Hypothalamus (tissue), 51 donors: ENCODE measurements at places on chromosomes 4 and X.

DNA sequence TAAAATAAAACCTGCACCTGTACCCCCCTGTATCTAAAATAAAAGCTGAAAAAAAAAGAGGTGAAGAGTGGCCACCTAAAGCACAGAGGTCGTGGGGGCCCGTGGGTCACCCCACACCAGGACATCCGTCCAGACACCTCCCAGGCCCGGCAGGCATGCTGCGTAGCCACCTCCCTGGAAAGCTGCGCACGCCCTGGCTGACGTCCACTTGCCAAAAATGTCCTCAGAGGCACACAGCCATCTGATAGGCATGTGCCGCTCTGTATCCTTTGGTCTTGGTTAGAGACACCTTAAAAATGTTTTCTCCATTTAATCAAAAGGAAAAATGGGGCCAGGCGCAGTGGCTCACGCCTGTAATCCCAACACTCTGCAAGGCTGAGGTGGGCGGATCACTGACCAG lies 17.7 kb downstream of the FAM53A start:
- DNase-seq = no peak

- no peak for DNase-seq
Observed at GRCh38 chrX:50082741-50083140, 118.1 kb downstream of the AKAP4 start.

- no peak for DNase-seq
Observed at GRCh38 chr4:91961504-91961903, 342.3 kb upstream of the GRID2 start.

DNA sequence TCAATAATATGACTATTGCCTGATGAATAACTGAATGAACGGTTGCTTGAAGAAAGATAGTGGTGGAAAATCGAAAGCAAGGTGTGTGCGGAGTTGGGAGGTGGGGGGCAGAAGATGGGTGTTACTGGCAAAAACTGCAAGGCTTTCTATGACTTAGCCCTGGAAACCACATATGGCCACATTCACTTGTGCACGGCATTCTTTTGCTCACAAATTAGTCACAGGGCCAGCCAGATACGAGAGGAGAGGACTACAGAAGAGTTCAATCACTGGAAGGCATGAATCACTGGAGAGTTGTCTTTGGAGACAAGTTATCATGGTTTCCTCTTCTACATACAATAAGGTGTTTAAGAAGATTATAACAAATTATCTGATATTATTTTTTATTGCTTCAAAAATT lies 626.5 kb upstream of the CPEB2 start:
- DNase-seq = no peak

DNA sequence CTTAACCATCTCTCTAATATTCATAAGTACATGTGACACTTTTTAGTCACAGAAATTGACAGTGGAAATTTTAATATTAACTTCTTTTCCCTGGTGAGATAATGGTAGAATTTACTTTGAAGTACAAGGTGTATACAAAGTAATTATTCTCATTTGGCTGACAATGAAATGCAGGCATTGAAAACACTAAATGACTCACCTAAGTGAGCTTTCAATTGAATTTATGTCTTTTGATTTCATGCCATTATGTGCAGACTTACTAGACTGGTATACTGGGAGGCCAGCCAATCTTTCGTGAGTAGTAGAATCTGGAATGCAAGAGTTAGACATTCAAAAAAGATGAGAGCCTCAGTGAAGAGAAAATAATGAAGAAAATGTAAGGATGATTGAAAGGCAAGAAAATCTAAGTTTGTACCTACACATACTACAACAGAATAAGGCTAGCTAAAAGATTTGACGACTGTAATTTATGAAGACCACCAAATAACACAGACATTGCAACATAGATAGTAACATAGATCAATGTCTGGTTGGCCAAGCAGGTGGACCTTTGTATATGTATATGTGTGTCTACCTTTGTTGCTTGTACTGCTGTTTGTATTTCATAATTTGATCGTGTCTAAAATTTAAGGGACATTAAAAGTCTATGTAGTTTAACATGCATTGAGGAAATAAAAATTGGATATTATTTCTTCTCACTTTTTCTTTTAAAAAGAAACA lies 459.7 kb downstream of the IL15 start:
- DNase-seq = no peak

- DNase-seq = no peak
Observed at GRCh38 chrX:70754169-70754848, 154.2 kb downstream of the TEX11 start.

- DNase-seq = no peak
Observed at GRCh38 chr4:74018771-74019170, 19.7 kb downstream of the CXCL3 start.

DNA sequence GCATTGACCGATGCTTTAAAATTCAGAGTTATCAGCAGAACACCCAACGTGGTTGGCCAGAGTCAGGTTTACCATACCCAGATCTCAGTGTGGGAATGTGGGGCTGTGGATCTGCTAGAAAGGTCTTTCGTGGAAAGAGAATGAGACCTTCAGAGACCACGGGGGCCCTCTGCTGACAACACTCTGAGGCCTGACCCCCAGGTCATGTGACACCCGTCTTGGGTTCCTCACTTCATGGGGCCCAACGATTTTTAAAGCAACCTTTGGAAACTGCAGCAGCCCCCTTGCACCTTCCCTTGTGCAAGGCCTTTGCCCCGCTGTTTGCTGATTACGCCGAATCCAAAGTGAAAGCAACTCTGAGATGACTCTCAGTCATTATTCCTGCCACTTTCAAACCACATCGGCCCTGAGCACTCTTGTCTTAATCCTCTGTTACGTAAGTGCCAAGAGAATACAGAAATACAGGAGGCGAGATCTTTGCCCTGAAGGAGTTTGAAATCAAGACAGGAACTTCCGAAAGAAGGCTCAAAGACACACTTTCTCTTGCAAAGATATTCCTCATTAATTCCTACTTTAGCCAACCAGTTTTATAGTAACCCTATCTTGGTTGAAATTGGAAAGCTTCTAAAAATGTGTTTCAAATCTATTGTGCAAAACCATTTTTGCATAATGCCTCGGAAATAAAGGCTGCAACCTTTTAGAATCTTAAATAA lies 88.3 kb downstream of the EVC2 start:
- DNase-seq = no peak

DNA sequence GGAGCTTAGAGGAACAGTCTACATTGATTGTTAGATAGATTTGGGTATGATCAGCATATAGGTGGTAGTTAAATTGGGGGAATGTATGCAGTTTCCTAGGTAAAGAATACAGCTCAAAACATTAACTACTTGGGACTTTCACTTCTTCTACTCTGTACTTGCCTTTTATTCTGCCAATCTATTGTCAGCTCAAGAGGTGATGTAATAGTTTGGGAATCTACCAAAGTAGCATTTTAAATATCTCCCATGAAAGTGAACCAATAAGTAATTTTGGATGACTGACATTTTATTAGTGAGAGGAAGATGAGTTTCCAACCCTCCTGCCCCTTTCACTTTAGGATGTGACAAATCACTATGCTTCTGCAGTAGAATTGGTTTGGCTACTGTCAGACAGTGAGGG lies 43.4 kb downstream of the NUDT6 start:
- no peak for DNase-seq

DNA sequence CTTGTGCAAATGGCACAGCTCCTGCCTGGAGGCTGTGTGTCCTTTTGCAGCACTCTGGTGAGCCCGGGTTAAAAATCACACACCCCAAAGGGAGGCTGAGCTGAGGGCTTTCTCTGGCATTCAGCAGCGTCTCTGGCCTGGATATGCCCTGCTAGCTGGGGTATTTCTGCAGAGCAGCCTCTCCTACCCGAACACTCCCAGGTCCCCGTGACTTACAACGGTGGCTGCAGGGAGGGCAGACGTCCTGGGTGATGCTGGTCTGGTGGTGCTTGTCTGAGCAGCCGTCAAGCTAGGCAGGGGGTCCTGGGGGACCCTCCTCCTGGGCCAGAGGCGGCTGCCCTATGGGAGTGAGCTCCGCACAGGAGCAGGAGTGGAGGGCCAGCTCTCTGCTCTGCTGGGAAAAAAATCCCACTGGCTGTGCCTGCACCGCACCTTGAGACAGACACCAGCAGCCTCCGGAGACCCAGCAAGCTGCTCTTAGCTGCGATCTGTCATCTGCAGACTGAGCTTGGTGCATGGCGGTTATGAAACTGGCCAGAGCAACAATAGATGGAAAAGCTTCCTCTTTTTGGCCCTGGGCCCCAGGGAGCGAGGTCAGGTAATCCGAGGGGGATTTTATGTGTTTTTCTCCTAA lies 41.3 kb upstream of the ASMTL start:
- DNase-seq = no peak

DNA sequence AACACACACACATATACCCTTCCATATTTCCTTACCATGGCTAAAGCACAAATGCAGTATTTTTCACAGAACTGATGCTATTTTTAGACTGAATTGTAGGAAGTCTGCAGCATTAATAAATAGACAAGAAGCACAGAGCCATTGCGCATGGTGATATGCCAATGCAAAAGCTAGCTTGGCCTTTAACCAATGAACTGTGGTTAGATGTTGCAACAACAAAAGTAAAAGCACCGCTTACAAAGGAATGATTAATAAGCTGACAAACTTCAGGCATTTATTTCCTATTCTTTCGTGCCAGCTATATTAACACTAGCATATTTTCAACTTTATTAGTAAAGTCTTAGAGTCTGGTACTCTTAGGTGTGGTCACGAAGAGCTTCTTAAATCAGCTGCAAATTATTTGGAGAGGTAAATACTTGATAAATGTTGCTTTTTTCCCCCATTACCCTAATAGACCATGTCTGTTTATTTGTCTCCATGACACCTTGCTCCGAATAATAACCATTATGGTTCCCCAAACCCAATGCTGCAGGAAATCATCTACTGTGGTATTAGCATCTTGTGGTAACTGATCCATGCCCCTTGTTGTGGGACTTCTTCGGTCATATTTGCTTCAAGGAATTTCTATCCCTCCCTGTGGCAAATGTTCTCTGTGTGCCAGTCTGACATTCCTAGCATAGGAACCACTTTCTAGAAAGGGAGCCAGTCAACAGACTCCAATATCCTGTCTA lies 306.1 kb upstream of the TAPT1 start:
- DNase-seq = no peak

- no peak for DNase-seq
Observed at GRCh38 chrX:132059973-132060540, 37.0 kb downstream of the STK26 start.

DNA sequence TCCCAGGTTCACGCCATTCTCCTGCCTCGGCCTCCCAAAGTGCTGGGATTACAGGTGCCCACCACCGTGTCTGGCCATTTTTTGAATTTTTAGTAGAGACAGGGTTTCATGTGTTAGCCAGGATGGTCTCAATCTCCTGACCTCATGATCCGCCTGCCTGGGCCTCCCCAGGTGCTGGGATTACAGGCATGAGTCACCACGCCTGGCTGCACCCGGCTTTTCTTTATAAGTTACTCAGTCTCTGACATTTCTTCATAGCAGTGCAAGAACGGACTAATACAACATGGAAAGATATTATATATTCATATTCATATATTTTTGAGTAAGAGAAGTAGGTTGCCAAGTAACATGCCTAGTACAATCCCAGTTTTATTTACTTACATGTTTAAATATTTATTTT lies 22.9 kb downstream of the SHROOM3 start:
- no peak for DNase-seq

DNA sequence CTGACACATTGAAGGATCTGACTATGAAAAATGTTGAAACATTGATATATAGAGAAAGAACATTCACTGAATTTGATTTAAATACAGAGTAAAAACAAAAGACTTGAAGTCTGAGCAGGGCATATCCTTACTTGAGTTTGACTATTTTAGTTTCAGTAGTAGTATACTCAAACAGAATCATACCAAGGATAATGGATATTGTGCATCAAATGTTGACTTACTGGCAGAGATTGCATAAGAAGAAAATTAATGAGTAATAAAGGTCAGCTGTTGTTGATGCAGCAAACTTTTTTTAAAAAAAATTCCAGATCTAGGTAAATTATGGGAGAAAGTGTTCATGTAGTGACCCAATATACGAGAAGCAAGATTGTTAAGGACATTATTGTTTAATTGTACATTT lies 94.5 kb upstream of the APOOL start:
- no peak for DNase-seq

GRCh38 chr4:6121941-6122340 lies 78.4 kb downstream of the JAKMIP1 start:
- DNase-seq = no peak

DNA sequence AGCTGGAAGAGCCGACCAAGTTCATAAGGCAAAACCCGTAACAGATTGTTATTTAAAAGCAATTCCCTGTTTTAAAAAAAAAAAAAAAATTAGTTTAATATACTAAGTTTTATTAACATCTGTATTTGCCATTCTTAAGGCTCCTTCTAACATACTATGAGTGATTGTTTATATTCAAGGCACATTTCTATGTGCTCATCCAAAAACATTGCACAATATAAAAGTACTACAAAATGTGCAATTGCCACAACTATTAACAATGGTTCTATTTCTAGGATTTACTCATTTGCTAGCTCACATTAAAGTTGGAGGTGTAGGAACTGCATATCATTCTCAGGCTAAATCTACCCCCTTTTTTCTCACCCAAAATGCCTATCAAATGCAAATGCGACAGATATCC lies 46.1 kb downstream of the CNOT6L start:
- DNase-seq = no peak
